ENCODE measurements at places on chromosomes 1 and 21.
A peak's percentile ranks its signal among the peaks of the same experiment; 100 is the strongest.

DNA sequence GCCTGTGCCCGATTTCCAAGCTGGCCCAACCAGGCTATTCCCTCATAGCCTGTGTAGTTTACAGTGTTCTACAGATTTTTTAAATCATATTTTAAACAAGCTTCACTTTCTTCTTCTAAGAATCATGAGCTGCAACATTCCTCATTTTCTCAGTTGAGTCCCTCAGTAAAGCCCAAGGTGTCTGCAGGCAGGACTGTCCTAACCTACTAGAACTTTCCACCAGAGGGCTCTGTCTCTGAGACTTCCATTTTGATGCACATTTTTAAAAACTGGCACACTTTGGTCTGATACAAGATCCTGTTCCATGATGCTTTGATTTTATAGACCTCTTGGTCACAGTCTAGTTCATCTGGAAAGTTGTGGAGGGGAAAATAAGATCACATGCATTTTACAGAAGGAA, 21.6 kb upstream of the SLAMF6 start:
- peak; percentile 35 for DNase-seq

GRCh38 chr21:45021428-45022347, 52.7 kb upstream of the ADARB1 start:
- DNase-seq: no peak

- DNase-seq: no peak
These were observed 28.3 kb downstream of the HEATR1 start for GRCh38 chr1:236576004-236576403.

GRCh38 chr1:207097871-207098324, 6.1 kb upstream of the C4BPA start:
- no peak for DNase-seq

- DNase-seq: no peak
These were observed 7.8 kb downstream of the PODN start for GRCh38 chr1:53069663-53070327.

All from immature natural killer cell (primary cell).